ENCODE measurements at places on chromosomes 7 and 10. TPM values are rescaled to one million over a fixed set of nuclear protein-coding genes. Genes with fewer than 3 reads are reported as not detected.

FAM25G gene
- total RNA-seq, result not detected

ARHGEF35 gene
- 0.52 TPM for total RNA-seq

SLC25A13 gene
- total RNA-seq, result 12.7 TPM

DNA sequence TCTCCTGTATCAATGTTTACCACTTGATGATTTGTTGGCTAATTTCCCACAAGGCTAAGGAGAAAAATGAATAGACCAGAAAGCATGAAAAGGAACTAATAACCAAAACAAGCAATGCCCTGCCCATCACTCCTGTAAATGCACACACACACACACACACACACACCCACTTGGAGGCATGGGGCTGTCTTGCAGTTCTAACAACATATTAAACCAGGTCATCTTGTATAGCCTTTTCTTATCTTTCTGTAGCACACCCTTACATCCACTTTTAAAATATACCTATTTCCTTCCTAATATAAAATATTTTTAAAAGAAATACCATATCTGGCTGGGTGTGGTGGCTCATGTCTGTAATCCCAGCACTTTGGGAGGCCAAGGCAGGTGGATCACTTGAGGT, 105.3 kb downstream of the CTTNBP2 start:
- peaks cover under 1% of the 10 kb centered on the region for H3K4me1 ChIP-seq
- no peak overlapping the region for H3K27ac ChIP-seq
- H3K36me3 ChIP-seq, result no peaks in the 10 kb centered on the region
- H3K4me3 ChIP-seq, result no peak overlapping the region
- H3K27me3 ChIP-seq, result no peaks in the 10 kb centered on the region
- DNase-seq, result no peak

- no peaks in the 10 kb centered on the region for H3K36me3 ChIP-seq
- H3K27ac ChIP-seq, result no peak overlapping the region
- no peak overlapping the region for H3K4me3 ChIP-seq
- no peaks in the 10 kb centered on the region for H3K27me3 ChIP-seq
- no peaks in the 10 kb centered on the region for H3K4me1 ChIP-seq
Observed at GRCh38 chr10:8615118-8615517, 560.6 kb downstream of the GATA3 start.

AOC1 gene
- 0.94 TPM for total RNA-seq

DENND10 gene
- total RNA-seq, result 22.2 TPM

- no peaks in the 10 kb centered on the region for H3K27me3 ChIP-seq
- no peak overlapping the region for H3K27ac ChIP-seq
- DNase-seq, result no peak
- no peak overlapping the region for H3K4me3 ChIP-seq
- no peaks in the 10 kb centered on the region for H3K4me1 ChIP-seq
Observed at GRCh38 chr7:7175075-7175695, 7.2 kb upstream of the C1GALT1 start.

GRCh38 chr7:42174391-42174912, 62.6 kb downstream of the GLI3 start:
- H3K4me3 ChIP-seq, result no peak overlapping the region
- no peaks in the 10 kb centered on the region for H3K27me3 ChIP-seq
- no peak for DNase-seq
- H3K4me1 ChIP-seq, result no peaks in the 10 kb centered on the region
- no peak overlapping the region for H3K27ac ChIP-seq
- H3K36me3 ChIP-seq, result no peaks in the 10 kb centered on the region

DNA sequence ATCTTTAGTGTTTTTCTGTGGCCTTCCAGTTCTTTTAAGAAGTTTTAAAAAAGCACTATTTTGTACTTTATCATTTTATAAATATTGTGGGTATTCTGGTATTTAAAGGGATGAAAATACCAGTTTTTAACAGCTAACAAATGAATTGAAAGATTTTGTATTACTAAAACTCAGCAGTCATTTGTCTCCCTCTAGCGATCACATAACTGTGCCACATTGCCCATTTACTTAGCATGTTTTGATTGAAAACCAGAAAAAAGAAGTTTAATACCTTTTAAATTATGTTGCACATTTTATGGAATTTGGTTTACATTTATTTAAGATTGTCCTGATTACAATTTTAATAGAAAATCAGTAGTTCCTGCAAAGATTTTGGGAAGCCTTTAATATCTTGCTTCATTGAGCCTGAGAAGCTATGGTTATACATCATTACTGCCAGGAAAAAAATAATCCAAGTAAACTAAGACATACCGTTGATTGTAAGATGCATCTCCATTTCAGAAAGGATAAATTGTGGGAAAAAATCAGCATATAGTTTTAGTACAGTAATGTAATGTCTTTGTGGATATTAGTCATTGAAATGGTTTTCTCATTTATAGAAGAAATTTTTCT, 34.9 kb downstream of the TAX1BP1 start:
- H3K27ac ChIP-seq, result no peak overlapping the region
- H3K4me1 ChIP-seq, result peaks cover 26% of the 10 kb centered on the region
- H3K27me3 ChIP-seq, result no peaks in the 10 kb centered on the region
- DNase-seq, result no peak

GIMAP7 gene
- total RNA-seq, result 14.4 TPM

DNA sequence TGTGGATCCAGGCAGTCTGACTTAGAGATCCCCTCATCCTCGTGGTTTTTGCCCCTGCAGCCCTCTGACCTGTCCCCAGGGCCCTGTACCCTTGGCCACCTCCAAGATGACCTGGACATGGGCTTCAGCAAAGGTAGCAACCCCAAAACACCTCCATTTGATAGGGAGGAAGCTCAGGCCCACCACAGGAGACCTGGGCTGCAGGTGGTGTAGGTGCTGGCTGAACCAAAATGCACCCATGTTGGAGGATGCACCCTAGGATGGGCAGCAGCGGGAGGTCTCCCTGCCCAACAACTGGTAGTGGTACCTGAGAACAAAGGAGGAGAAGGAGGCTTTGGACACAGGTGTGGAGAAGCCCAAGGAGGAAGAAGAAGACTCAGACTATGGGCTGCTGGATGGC, 188.7 kb downstream of the ZNF716 start:
- H3K36me3 ChIP-seq, result no peaks in the 10 kb centered on the region
- H3K27me3 ChIP-seq, result no peaks in the 10 kb centered on the region
- no peaks in the 10 kb centered on the region for H3K4me1 ChIP-seq

DNA sequence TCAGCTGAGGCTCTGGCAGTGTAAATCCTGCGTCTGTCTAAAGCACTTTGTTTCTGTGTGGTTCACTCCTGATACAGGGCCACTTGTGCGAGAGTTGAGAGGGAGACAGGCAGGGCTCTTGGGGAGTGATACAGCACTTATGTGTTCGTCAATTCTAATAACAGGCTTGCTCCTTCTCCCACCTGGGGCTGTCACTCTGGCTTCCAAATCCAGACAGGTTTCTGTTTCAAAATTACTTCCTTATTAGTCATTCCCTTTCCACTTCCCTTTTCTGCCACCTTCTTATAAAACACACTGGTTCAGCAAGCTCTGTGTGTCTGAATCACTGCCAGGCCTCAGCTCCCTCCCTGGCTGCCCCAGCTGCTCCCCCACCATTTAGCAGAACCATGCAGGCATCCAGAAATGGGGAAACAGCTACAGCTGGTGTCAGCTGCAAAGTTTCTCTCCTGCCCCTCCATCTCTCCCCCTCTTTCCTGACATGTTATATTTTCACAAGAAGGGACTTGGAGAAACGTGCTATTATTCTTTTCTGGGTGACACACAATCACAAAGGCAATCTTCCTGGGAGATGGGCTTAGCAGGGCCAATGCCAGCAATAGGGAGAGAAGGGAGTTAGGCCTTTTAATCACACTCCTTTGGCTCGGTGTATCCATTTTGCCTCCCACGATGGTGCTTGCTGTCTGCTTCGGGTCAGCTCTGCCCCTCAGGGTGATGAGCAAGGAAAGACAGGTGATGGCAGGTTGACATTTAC, 58.4 kb upstream of the ZNRF2 start:
- no peaks in the 10 kb centered on the region for H3K27me3 ChIP-seq
- H3K4me3 ChIP-seq, result no peak overlapping the region
- no peaks in the 10 kb centered on the region for H3K36me3 ChIP-seq
- H3K27ac ChIP-seq, result peak overlapping the region; percentile 65

DNA sequence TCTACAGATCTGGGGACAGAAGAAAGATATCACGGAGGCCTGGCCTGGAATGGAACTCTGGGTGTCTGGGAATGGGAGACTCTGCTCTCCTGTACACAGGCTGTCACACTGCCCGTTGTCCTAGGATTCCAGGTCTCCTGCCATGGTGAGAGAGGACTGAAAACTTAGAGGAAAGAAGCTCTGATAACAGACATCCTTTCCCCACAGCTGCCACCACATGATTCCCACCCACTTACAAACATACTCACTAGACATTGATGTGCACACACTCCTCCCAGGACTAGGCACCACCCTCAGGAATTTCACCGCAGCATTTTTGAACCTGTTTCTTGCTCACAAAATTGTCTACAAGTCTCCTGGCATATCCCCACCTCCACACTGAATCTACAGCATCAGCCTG, 5.7 kb downstream of the ZNF92 start:
- peaks cover 38% of the 10 kb centered on the region for H3K4me1 ChIP-seq
- DNase-seq, result no peak
- no peak overlapping the region for H3K27ac ChIP-seq
- no peaks in the 10 kb centered on the region for H3K27me3 ChIP-seq
- peaks cover 3% of the 10 kb centered on the region for H3K36me3 ChIP-seq

- H3K27ac ChIP-seq, result no peak overlapping the region
- no peak overlapping the region for H3K4me3 ChIP-seq
- H3K4me1 ChIP-seq, result peaks cover 5% of the 10 kb centered on the region
- DNase-seq, result no peak
- no peaks in the 10 kb centered on the region for H3K36me3 ChIP-seq
- H3K27me3 ChIP-seq, result no peaks in the 10 kb centered on the region
Observed at GRCh38 chr7:32259931-32260596, 189.9 kb upstream of the PDE1C start.

- DNase-seq, result peak; percentile 4
- no peak overlapping the region for H3K27ac ChIP-seq
- H3K27me3 ChIP-seq, result no peaks in the 10 kb centered on the region
- H3K4me1 ChIP-seq, result no peaks in the 10 kb centered on the region
Observed at GRCh38 chr10:100982916-100983830, 4.1 kb downstream of the MRPL43 start.

GRCh38 chr7:147809786-147810185, 780.8 kb upstream of the C7orf33 start:
- no peaks in the 10 kb centered on the region for H3K36me3 ChIP-seq
- no peak for DNase-seq
- H3K4me1 ChIP-seq, result no peaks in the 10 kb centered on the region
- H3K4me3 ChIP-seq, result no peak overlapping the region
- H3K27ac ChIP-seq, result no peak overlapping the region

GRCh38 chr10:1361411-1362105, 305.4 kb downstream of the WDR37 start:
- peaks cover 63% of the 10 kb centered on the region for H3K27me3 ChIP-seq
- H3K4me3 ChIP-seq, result no peak overlapping the region
- DNase-seq, result no peak
- no peaks in the 10 kb centered on the region for H3K4me1 ChIP-seq
- H3K36me3 ChIP-seq, result no peaks in the 10 kb centered on the region

RAB11FIP2 gene
- 16.1 TPM for total RNA-seq

DNA sequence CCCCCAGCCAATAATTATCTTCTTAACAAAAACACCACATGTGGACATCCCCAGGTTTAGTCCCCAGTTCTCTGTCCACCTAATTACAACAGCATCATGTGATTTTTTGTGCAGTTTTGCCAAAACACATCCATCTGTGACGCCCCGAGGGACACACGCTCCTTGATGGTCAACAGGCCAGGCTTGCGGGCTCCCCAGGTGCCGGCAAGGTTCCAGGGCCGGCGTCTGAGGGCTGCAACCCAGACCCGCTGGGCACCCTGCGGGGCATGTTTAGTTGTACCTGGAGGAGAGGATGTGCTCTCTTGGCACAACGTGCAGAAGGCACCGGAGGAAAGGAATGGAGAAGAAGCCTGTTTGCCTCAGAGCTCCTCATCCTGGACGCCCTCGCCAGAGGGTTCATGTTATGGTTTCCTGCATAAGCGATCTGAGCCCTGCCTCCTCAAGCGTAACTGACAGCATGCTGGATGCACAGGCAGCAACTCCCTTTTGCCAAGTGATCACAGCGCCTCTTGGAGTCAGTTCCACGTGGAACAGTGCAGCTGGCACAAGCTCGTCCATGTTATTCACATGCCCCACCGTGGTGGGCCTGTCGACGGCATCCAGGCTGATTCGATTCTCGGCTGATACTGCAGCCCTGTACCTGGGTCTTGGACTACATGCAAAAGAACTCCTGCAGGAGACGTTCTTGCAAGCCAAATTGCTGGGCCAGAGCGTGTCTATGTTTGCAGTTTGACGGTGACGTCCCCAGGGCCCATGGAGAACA, 41.6 kb downstream of the JAKMIP3 start:
- H3K4me3 ChIP-seq, result no peak overlapping the region
- H3K4me1 ChIP-seq, result no peaks in the 10 kb centered on the region
- H3K36me3 ChIP-seq, result no peaks in the 10 kb centered on the region
- no peaks in the 10 kb centered on the region for H3K27me3 ChIP-seq
- DNase-seq, result no peak

GRCh38 chr10:77428691-77429395, 208.8 kb downstream of the KCNMA1 start:
- no peaks in the 10 kb centered on the region for H3K36me3 ChIP-seq
- peaks cover 6% of the 10 kb centered on the region for H3K27me3 ChIP-seq
- H3K4me1 ChIP-seq, result no peaks in the 10 kb centered on the region
- DNase-seq, result no peak
- no peak overlapping the region for H3K4me3 ChIP-seq

- no peak overlapping the region for H3K27ac ChIP-seq
- H3K4me1 ChIP-seq, result no peaks in the 10 kb centered on the region
- no peaks in the 10 kb centered on the region for H3K36me3 ChIP-seq
- DNase-seq, result no peak
- no peaks in the 10 kb centered on the region for H3K27me3 ChIP-seq
- H3K4me3 ChIP-seq, result no peak overlapping the region
Observed at GRCh38 chr7:107091306-107091705, 46.8 kb downstream of the PRKAR2B start.

GRCh38 chr10:47065903-47066302, 154.7 kb downstream of the PTPN20 start:
- H3K4me1 ChIP-seq, result no peaks in the 10 kb centered on the region
- H3K36me3 ChIP-seq, result no peaks in the 10 kb centered on the region
- no peak overlapping the region for H3K4me3 ChIP-seq
- no peak overlapping the region for H3K27ac ChIP-seq
- DNase-seq, result no peak

ARHGAP22 gene
- total RNA-seq, result 3.2 TPM

- no peak for DNase-seq
- H3K27me3 ChIP-seq, result no peaks in the 10 kb centered on the region
- no peak overlapping the region for H3K4me3 ChIP-seq
- peaks cover 51% of the 10 kb centered on the region for H3K4me1 ChIP-seq
- no peaks in the 10 kb centered on the region for H3K36me3 ChIP-seq
Observed at GRCh38 chr10:3803927-3804741, 19.1 kb upstream of the KLF6 start.

AFAP1L2 gene
- 7.5 TPM for total RNA-seq

TRIM73 gene
- 0.25 TPM for total RNA-seq

- no peaks in the 10 kb centered on the region for H3K36me3 ChIP-seq
- H3K4me3 ChIP-seq, result no peak overlapping the region
- no peak for DNase-seq
- H3K4me1 ChIP-seq, result no peaks in the 10 kb centered on the region
- no peak overlapping the region for H3K27ac ChIP-seq
- H3K27me3 ChIP-seq, result no peaks in the 10 kb centered on the region
Observed at GRCh38 chr7:15929411-15929810, 242.9 kb upstream of the MEOX2 start.

Measured in heart left ventricle (tissue), 16 donors.